ENCODE measurements at places on chromosomes 1 and 21.
A peak's percentile ranks its signal among the peaks of the same experiment; 100 is the strongest.

DNA sequence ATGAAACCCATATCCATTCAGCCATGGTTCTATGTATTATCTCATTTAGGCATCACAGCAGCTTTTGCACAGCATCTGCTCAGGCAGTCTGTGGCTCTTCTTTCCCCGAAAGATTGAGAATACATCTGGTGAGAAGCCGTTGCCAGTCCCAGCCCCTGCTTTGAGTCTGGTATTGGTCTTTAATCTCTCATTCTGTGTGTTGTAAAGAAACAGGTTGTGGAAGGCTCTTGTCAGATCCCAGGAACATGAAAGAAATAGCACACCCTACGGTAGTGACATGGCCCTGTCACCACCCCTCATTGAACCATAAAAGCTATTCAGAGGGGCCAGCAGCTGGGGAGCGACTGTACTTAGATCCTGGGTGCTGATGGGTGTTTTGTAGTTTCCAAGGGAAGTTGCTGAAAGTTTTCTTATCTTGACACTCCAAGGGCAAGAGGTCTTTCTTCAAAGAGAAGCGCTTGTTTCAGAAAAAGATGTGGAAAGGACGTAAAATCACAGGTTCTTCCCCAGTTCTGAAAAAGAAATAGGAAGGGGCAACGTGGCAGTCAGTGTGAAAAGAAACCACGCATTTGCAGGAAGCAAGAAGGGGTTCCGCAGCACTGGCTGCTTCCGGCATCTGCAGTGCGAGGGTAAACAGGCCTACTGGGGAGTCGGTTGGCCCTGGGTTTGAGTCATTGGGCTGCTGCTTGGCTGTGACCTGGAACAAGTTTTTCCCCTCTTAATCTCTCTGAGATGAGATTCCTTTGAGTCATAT, 145.0 kb downstream of the DHRS3 start:
- DNase-seq = peak; percentile 44

DNA sequence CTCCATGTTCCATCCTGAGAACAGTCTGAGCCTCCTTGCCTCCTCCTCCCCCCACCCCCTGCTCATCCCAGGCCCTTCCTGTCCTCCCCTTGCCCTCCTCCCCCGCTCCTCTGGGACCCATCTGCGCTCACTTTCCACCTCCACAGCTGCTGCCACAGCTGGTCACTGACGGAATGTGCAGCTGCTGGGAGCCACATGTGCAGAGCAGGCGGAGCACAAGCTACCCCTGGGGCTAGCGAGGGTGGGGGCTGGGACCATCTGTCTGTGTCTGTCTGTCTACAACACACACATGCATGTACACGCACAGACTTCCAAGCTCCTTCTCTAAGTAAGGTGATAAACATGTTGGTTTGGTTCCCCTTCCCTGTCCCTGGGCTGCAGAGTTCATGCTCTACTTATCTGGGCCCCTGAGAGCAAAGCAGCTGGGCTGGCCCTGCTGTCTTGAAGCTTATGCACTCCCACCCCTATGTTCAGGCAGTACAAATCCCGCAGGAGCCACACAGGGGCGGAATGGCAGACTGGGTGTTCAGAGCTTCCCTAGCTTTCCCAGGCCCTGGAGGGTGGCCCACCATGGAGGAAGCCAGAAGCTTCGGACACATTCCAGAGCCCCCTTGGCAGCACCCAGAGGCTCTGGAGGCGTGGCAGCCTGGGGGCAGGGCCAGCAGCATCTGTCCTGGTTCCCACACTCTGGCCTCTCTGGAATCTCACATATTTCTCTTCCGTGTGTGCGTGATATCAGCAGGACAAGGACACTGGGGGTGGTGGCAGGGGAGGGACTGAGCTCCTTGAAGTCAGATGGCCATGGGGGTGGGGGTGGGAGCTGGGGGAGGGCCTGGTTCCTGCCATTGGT, 7.0 kb upstream of the HEYL start:
- no peak for DNase-seq

- DNase-seq = no peak
These were observed 8.9 kb downstream of the CCDC185 start for GRCh38 chr1:223401873-223402789.

DNA sequence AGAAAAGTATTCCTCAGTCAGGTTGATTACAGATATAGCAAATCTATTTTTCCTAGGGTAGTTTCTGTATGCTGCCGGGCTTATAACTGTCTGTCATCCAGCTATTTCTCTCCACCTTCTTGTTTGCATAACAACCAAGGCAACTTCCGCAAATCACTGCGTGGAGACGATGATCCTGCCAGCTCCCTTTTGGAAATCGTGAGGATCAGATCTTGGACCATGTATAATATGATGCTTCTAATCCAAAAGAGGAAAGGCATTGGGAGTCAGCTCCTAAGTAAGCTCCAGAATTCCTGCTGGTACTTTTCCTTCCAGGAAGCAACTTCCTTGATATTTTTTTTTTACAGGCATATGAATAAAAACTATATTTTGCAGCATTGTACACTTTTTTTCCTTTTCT, 445 bp upstream of the RGS4 start:
- no peak for DNase-seq

DNA sequence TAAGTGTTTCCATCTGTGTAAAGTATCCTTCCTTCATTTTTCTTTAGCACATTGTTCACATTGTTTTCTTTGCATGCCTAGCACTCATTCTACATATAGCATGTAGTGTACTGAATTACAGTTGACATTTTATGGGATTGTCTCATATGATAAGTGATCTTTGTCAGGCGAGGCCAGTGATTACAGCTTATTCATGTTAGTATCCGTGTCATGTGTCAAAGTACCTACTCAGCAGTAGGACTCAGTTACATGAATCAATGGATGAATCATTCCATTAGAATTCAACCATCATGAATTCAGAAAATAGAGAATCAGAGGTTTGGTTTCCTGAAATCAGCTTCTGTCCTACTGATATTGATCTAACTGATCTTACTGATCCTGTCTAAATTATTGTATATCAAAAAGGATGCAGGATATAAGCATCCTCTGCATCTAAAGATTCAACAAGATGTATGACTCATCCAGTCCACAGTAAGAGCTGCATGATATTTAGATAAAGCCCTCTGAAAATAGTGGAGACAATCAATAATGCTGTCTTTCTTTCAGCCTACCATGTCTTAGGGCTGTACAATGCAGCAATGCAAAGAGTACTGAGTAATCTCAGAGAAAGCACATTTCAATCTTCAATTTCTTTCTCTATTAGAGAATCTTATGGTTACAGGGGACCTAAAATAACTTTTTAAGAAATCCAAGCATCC, 20.7 kb upstream of the HRNR start:
- no peak for DNase-seq

DNA sequence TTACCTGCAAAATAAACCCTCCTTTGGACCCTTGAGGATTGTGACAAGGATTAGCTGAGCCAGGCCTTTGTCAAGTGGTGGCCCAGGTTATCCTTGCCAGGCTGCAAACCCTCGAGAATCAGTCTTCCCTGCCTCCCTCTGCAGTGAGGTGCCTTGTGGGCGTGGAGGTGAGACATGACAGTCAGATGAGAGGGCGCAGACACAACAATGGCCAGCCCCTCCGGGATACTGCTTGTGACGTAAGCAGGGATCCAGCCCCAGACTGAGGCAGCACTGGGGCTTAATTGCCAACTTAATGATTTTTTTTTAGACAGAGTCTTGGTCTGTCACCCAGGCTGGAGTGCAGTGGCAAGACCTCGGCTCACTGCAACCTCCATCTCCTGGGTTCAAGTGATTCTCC, 104.6 kb downstream of the LAMC2 start:
- no peak for DNase-seq

- peak; percentile 64 for DNase-seq
These were observed 328.4 kb downstream of the ZP4 start for GRCh38 chr1:237562242-237562823.

DNA sequence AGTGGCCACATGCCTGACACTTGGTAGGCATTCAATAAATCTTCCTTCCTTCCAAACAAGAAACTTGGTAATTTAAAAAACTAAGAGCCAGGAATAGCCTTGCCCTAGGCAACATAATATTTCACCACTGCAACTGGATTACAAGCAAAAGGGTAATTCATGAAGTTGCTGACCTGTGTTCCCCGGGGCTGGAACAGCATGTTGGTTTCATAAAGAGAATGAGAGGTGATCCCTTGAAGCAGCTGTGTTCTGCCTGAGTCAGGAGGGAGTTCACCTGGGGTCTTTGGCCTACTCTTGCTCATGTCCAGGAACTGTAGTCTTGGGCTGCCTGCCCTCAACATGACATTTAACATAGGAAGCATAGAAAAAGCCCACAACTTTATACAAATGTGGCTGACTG, 329.0 kb upstream of the DAB1 start:
- no peak for DNase-seq

GRCh38 chr1:40092706-40093639, 4.1 kb downstream of the PPT1 start:
- no peak for DNase-seq

DNA sequence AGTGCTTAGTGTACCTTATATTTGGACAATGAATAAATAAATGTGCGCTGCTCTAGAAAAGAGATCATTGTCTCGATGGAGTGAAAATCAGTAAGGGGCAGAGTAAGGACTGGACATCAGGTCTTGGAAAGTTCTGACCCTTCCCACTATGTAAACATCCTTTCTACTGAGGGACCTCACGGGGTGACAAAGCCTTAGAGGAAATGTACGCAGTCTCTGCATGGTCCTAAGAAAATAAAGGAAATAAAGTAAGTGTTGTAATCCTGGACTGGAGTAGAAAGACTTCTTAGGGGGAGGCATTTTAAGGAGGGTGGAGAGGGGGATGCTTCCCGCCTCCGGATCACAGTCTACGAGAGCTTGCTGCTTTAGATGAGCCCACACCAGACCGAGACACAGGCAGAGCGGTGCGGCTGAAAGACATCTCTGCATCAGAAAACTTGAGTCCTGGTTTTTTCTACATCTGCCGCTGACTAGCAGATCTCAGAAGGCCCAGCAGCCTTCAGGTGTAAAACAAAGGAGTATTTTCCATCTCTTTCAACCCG, 22.3 kb upstream of the GPR137B start:
- no peak for DNase-seq

DNA sequence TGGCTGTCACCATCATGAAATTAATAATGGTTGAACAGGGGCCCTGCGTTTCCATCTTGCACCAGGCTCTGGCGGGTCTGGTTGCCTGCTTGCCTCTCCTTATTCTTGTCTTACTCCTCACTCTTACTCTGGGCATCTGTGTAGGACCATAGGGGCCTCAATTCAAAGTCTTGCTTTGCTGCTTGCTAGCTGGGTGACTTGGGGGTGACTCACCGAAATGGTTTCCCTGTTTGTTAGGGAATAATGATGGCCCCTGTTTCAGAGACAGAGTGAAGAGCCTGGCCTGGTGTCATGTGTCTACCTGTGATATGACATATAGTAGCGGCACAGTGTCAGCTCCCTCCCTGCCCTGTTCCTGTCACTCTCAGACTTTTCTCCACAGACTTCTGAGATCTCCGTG, 24.6 kb downstream of the KCNC4 start:
- no peak for DNase-seq

DNA sequence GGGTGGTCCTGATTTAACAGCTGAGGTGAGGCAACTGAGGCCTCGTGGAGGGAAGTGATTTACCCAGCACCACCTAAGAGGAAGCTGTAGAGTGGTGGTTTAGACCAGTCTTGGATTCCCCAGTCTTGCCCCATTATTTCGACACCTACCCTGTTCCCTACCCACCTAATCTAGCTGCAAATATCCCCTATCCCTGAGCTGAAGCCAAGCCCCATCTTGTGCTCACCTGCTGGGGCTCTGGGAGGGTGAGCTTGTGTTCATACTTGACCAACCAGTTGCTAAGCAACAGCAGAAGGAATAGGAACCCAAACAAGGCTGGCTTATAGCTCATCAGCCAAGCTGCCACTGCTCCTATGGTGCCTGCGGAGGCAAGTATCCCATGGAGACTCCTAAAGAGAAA, 2.0 kb downstream of the TEX46 start:
- no peak for DNase-seq

GRCh38 chr1:232553050-232553754, 76.7 kb downstream of the SIPA1L2 start:
- no peak for DNase-seq

- DNase-seq = no peak
These were observed 55.8 kb downstream of the SSBP3 start for GRCh38 chr1:54350360-54350759.

GRCh38 chr1:96519851-96520578, 201.6 kb upstream of the PTBP2 start:
- DNase-seq = no peak

DNA sequence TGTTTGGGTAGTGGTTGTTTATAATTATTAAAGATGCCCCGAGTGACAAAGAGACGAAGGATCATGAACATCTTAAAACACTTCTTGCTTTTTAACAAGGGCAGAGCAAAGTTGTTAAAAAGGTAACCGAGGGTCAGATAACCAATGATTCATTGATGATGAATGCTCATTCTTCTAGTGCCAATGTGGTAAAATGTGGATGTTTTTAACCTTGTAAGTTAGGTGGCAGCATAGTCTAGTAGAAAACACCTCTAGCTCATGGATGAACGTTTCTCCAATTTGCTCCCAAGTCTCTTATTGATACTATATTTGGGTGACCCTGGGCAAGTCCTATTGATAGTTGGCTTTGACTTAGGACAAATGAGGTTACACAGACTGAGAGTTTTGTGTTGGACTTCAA, 167.9 kb downstream of the KIF26B start:
- DNase-seq = no peak

- no peak for DNase-seq
These were observed 72.6 kb downstream of the DDR2 start for GRCh38 chr1:162704673-162705424.

GRCh38 chr1:18409609-18410237, 71.0 kb upstream of the KLHDC7A start:
- DNase-seq = no peak

GRCh38 chr1:93565496-93566206, 116.0 kb downstream of the BCAR3 start:
- DNase-seq = no peak

DNA sequence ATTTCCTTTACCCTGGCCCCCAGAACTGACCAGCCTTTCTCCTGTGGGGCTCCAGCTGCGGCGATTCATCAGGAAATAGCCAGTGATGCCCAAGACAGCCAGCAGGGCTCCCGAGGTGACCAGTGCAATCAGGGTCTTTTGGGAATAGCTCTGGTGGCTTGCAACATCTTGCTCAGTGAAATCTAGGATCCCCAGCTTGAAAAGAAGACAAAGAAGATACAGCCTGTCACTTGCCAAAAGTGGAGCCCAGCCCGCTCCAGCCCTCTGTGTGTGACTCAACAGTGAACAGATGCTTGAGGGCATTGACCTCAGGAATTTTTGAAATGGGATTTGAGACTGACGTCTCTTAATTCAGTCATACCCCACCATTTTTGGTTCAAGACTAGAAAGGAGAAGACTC, 22.3 kb downstream of the CD34 start:
- no peak for DNase-seq
